ENCODE measurements at places on chromosomes 2 and 18. TPM values are rescaled to one million over a fixed set of nuclear protein-coding genes. Genes with fewer than 3 reads are reported as not detected.
A peak's percentile ranks its signal among the peaks of the same experiment; 100 is the strongest.

GRCh38 chr18:40035966-40036365 lies 1919.1 kb upstream of the PIK3C3 start:
- DNase-seq, result no peak

BMPR2 gene
- 74.9 TPM for total RNA-seq

DNA sequence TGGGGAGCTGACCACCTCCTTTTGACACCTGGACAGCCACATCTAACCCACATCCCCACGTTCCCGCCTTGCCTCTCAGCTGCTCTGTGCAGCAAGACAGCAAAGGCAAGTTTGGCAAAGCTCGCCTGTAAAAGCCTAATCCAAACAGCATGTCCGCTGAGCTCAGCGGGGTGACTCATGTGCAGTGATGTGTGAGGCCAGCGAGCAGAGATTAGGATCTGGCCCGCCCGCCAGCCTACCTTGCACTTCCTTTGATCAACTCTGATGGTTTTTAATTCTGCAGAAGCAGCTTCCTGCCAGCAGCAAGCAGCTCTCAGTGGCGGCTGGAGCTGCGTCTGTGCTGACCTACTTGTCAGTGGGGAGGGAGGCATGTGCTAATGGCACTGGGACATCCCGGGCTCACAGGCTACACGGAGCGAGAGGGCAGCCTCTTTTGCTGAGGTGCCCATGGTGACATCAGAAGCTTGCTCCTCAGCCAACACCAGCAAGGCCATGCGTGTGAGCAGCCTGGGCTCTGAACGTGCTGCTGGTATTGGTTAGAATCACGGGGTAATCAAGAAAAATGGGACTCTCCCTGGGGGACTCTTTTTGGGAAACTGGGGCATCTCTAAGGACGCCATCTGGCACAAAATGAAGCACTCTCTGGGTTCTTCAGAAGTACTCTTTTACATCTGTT lies 36.0 kb upstream of the EML4 start:
- DNase-seq, result peak; percentile 92

- DNase-seq, result no peak
Measured at GRCh38 chr18:44507729-44508325, 172.9 kb upstream of the SETBP1 start.

DNA sequence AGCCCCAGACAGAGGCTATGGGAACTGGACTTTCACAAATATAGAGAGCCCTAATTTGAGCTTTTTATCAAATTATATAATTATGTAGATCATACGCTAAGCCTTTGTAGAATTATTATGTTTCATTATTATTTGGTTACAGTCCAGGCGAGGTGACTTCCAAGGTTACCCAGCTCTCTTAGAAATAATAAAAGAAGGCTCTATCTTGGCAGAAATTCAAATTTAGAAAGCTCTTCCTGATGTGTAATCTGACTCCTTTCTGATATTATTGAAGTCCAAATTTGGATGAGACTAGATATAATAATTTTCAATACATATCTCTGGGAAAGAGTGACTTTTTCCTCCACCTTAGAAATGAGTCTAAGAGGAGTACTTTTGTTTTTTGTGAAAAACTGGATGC lies 4.8 kb upstream of the SLC38A11 start:
- DNase-seq, result no peak

GRCh38 chr2:38586931-38587330 lies 15.8 kb downstream of the HNRNPLL start:
- no peak for DNase-seq

TCF23 gene
- total RNA-seq, result 0.48 TPM

GRCh38 chr2:233088972-233089345 lies 28.8 kb downstream of the INPP5D start:
- DNase-seq, result no peak
